ENCODE measurements at places on chromosomes 11 and 22.
A peak's percentile ranks its signal among the peaks of the same experiment; 100 is the strongest.

DNA sequence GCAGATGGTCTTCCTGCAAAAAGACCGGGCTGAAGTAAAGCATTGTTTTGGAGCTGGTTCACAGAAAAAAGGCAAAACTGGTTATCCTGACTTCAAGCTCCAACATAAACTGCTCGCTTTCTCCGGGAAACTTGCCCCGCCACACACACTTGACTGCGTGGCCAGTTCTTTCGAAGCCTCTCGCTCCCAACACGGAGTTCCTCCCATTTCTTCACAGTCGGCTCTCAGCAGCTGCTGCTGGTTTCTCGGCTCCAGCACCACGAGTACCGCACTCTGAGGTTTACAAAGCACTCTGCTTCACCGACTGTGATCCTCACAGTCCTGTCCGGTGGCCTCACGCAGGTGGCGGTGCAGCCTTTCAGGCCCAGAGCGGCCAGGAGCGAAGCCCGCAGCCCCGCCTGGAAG lies 264 bp downstream of the CHEK1 start:
- no peak for DNase-seq

- no peak for DNase-seq
Measured at GRCh38 chr11:116512841-116513240, 259.9 kb downstream of the BUD13 start.

DNA sequence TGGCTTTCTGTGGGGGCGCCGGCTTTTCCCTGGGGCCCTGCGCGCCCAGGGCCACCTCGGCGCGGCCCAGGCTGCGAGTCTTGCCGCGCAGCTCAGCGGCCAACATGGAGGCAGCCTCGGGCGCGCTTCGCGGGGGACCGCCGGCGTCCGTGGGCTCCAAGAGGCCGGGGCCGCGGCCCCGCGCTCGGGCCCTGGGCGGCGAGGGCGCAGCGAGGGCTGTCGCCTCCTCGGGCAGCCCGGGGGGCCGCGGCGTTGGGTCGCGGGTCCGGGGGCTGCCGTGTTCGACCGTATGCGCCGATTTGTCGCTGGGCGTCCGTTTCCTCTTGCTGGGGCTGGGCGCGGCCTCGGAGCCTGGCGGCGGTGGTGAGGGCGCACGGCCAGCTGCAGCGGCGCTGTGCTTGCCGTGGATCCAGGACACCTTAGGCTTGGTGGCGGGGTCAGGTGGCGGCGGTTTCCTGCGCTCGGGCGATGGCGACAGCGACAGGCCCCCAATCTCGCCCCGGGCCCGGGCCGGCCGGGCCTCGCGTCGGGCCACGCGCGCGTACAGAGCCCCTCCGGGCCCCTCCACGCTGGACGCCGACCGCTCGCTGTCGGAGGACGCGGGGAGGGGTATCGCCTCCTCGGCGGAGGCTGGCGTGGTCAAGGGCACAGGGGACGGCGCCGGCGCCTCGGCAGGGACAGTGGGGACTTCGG lies 11.9 kb downstream of the SCARF2 start:
- DNase-seq: no peak

DNA sequence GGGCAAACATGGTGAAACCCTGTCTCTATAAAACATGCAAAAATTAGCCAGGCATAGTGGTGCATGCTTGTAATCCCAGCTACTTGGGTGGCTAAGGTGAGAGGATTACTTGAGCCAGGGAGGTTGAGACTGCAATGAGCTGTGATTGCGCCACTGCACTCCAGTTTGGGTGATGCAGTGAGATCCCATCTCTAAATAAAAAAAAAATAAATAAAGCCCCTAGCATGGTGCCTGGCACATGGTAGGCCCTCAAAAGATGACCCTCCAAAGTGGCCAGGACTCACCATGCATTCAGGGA lies 74.6 kb downstream of the PTPRJ start:
- DNase-seq: no peak

DNA sequence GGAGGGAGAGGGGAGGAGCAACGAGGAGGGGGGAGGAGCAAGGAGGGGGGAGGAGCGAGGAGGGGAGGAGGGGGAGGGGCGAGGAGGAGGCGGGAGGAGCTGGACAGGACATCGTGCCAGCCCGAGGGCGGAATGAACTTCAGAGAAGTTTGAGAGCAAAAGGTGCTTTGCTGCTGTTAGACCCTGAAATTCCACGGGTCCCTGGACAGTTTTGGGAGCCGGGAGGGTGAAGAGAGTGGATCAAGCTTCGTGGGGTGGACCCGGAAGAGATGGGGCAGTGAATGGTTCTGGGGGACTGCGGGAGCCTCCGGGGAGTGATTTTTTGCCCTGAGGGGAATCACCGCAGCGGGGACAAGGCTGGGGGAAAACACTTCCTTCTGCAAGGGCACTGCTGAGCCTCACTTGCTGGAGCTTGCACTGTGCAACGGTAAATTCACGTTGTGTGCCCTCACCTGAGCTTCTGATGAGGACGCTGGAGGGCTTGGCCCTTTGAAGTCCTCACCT lies 10.7 kb upstream of the NLRP6 start:
- DNase-seq: no peak

DNA sequence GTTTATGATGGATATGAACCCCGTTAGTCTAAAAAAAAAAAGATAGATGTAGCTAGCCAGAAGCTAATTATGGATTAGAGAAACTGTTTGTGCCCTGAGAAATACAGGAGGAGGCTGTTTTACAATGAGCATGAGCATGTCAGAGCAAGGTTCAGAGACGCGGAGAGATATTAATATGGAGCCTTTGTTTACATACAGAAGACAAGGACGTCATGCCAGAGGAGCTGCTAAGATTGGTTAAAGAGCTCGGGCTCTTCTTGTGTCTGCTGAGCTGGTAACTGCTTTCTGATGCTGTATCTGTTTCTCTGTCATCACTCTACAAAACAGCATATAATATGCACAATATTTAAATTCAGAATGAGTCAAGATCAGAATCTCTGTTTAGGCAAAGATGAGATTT lies 24.9 kb upstream of the CCDC89 start:
- DNase-seq: no peak

DNA sequence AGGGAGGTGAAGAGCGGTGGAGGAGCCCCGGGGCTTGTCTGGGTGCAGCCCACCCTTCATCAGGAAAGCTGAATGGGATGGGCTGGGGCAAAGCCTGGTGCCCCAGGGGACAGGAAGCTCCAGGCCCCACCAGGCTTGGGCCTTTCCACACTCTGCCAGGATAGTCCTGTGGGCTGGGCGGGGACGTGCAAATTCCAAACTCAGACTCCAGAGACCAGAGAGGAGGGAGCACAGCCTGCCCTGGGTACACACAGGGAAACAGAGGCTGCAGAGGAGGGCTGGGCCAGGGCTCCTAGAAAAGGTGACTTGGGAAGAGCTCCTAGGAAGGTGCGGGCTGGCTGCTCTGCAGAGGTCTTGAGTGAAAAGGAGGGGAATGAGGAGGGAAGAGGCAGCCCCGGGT lies 124.7 kb downstream of the MED15 start:
- no peak for DNase-seq

GRCh38 chr11:10598816-10599215 lies 30.4 kb upstream of the LYVE1 start:
- DNase-seq: no peak

GRCh38 chr11:79940974-79941735 lies 500.3 kb upstream of the TENM4 start:
- no peak for DNase-seq

DNA sequence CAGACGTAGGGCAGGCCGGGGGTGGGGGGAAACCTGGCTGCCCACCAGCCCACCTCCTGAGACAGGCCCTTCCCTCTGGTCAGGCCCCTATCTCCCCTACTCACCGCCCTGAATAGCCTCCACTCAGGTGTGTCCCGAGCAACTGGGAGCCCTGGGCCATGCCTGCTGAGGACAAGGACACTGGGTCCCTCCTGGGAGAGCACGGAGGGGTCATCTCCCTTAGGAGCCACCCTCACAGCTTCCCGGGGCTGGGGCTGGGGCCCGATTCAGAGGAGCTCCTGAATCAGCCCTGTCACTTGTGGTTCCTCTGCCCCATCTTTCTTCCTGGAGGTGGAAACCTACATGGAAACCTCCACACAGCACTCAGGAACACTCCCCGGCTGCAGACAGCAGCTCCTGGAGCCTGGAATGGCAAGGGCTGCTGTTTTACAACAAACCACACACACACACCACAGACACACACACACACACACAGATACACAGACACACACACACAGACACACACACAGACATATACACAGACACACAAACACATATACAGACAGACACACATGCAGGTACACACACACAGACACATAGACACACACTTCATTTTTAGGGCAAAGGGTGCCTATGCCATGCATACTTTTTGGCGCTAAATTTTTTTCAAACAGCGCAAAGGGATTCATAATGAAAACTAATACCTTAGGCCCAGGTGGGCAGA lies 9.6 kb upstream of the EMID1 start:
- no peak for DNase-seq

DNA sequence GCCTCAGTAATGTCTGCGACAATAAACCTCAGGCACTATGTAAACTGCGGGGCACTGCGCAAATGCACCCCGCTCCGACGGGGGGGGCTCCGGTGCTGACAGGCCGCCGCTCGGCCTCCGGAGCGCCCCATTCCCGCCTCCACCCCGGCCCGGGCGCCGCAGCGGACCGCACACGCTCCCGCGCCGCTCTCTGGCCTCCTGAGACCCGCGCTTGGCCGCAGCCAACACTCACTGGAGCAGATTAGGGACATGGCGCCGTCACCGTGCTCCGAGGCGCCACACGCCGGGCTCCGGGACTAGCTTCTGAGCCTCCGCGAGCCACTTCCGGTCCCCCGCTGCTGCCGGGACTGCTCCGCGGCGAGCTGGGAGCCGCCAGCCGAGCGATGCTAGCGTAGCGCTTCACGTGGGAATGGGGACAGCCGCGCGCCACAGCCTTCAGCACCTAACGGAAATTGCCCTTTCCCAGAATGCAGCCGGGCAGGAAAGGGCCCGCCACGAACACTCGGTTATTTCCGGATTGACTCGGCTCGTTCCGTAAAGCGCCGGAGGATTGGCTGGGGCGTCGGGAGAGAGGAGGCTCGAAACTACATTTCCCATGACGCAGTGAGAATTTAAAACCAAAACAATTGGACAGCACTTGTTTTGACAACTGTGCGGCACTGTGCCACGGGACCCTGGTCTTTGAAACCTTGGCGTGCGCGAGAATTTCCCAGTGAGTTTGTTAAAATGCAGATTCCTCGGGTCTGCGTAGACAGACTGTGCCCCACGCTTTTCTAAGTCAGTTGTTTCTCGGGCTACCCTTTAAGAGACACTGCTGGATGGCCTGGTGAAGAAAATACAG lies at the start of gene PRPF19:
Gene PRPF19, minus strand, starts transcription at position 454 of the 841 bp plus-strand sequence. Its CDS starts 203 bp downstream, at position 251.
- DNase-seq: peak; percentile 98

- peak; percentile 28 for DNase-seq
Measured at GRCh38 chr11:68632802-68633201, 51.5 kb upstream of the GAL start.

DNA sequence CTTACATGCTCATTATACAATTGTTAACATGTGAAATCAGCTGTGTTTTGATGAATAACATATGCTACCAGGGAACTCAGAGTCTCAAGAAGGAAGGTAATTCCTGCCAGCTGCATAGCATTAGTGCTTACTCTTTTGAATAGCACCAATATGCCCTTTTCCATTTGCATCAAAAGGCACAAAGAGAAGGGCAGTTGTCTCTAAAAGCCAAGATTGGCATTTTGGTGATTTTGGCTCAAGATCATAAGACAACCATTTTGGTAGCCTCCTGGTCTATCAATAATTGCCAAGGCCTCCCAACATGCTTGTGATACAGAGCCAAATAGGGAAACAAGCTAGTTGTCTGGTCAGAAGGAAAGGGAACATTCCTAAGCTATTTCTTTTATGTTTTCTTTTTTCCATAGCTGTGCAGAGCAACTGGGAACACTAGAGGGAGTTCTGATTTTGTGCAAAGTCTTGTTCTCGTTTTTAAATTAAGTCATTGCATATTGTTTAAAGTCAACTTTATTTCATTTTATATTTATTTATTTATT lies 416.7 kb upstream of the CHORDC1 start:
- no peak for DNase-seq

- peak; percentile 77 for DNase-seq
Measured at GRCh38 chr22:38114484-38115398, 4.3 kb upstream of the BAIAP2L2 start.

GRCh38 chr11:47340980-47341775 lies 11.3 kb downstream of the MYBPC3 start:
- no peak for DNase-seq

- DNase-seq: no peak
Measured at GRCh38 chr11:41446107-41446506, 13.3 kb downstream of the LRRC4C start.

- DNase-seq: no peak
Measured at GRCh38 chr11:125454047-125454446, 42.0 kb downstream of the FEZ1 start.

- DNase-seq: no peak
Measured at GRCh38 chr11:130418756-130419155, 9.7 kb downstream of the ADAMTS8 start.

DNA sequence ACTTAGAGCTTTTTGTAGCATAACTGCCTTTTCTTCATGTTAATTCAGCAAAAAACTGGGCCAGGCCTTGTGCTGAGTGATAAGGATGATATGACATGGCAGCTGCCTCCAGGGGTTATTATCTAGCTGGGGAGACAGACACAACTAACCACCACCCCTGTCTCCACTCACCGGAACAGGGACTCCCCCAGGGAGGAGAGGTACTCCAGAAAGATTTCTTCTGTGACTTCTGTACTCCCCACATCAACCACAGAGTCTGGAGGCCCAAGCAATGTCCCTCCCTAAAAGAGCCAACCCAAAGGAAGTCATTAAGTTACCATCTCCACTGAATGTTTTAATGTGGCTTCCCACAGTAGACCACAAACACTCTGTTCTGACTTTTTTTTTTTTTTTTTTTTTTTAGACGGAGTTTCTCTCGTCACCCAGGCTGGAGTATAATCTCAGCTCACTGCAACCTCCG lies 14.3 kb upstream of the PMM1 start:
- DNase-seq: no peak
